ENCODE measurements at places on chromosomes 7 and 10. TPM values are rescaled to one million over a fixed set of nuclear protein-coding genes. Genes with fewer than 3 reads are reported as not detected.

The FAM170B gene
- total RNA-seq = not detected

The MICALL2 gene
- 15.8 TPM for total RNA-seq

DNA sequence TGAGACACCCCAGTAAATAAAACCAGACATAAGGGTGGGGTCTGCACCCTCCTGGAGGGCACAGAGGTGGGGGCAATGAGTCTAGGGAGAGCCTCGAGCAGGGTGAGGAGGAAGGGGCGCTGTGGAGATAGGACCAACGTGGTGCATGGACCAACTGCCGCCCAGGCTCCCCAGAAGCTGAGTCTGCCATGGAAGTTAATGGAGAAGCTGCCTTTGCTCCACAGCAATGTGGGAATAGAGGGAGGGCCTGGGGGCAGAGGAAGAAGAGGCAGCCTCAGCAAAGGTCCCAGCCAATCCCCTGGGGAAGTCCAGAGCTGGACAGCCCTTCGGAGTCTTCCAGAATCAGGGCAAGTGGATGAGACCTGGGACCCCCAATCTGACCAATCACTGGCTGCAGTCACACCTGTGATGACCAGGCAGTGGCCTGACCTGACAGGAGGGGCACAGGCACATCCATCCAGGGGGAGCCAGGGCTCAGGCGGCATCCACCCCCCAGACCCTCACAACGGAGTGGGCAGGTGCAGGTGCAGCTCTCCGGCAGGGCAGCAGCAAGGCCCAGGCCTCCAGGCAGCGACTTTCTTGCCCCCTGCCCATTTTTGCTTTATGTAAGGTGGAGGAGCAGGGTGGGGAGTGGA is 242.2 kb upstream of the PPP2R2D start:
- peak; percentile 41 for DNase-seq

GRCh38 chr10:76942628-76943416 is 694.8 kb downstream of the KCNMA1 start:
- DNase-seq = no peak

- DNase-seq = no peak
Observed at GRCh38 chr10:24156686-24157085, 52.3 kb upstream of the KIAA1217 start.

GRCh38 chr7:365593-365992 is 75.6 kb downstream of the FOXL3 start:
- no peak for DNase-seq
